ENCODE measurements at places on chromosomes 13 and 19.
A peak's percentile ranks its signal among the peaks of the same experiment; 100 is the strongest.

- DNase-seq: no peak
These were observed 30.8 kb upstream of the RFC3 start for GRCh38 chr13:33787051-33787591.

DNA sequence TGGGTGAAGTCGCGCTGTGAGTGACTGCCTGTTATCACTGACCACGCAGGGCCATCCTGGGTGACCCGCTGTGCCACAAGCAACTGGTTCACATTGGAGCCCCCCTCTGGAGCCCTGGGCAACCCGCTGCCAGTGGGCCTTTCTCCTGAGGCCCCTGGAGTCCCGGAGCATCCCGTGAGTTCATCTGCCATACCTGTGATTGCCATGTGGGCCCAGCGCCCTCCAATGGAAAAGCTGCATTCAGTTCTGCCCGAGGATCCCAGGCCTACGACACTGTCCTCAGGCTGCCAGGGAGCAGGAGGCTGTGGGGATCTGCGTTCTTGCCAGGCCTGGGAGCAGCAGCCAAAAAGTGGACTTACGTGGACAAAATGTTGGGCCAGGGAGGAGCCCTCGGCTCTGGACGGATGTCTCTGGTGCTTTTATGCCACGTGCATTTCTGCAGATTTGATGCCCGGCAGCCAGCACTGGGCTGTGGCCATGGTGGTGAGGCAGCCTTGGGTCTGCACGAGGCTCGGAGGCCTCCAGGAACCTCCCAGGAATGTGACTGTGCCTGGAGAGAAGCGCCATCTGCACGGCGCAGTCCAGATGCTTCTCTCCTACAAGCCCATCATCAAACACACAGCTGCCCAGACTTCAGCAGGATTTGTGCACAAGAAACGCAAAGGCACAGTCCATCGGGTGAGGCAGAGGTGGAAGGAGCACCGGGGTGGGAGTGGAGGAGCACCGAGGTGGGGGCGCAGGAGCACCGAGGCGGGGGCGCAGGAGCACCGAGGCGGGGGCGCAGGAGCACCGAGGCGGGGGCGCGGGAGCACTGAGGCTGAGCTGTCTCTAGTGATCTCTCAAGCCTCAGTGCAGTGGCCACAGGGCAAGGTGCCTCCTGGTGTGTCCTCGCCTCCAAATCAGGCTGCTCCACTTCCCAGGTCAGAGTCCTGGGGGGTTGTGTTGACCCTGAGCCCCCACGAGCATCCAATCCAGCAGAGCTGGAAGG, 44.0 kb downstream of the C13orf46 start:
- no peak for DNase-seq

GRCh38 chr19:7979559-7979958, 25.9 kb downstream of the ELAVL1 start:
- DNase-seq: no peak

GRCh38 chr13:50420718-50421472, 405.7 kb downstream of the KCNRG start:
- no peak for DNase-seq

DNA sequence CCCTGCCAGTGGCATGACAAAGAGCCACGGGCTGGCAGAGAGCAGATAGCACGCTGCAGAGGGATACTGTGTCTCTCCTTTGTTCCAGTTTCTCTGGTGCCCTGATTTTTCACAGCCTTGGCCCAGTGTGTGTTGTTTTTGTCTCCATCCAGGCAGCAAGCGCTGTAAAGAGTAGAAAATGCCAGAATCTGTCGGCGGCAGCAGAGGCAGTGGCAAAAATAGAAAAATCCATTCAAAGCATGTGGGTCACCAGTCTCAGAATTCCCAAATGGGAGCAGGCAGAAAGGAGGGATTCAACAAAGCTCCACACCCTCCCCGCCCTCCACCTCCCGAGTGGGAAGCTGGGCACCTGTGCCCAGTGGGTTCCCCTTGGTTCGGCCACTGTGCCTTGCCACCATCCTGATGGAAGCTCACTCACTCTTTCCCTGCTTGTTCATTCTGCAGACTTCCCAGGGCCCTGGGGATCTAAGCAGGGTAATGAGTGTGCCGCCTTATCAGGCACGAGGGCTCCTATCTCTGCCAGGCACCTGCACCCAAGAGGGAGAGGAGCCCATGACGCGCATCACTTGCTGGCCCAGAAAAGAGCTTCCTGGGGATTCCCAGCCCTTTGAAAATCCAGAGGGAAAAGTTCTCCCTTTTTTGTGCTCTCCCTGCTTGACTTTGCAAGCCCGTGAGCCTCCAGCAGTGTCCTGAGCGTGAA, 416.9 kb downstream of the IRS2 start:
- peak; percentile 12 for DNase-seq

- no peak for DNase-seq
These were observed 345.8 kb downstream of the RBM26 start for GRCh38 chr13:79060216-79060615.

DNA sequence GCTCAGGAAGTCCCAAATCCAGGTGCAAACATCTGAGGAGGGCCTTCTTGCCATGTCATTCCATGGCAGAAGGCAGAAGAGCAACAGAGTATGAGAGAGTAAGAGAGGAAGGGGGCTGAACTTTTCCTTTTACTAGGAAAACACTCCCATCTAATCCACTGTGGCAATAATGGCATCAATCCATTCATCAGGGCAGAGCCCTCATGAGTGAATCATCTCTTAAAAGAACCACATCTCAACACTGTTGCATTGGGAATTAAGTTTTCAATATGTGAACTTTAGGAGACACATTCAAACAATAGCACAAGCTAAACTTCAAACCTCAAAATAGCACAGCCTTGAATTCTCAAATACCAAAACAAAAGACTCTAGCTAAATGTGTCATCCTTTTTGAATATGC, 264.5 kb downstream of the KCTD12 start:
- no peak for DNase-seq

DNA sequence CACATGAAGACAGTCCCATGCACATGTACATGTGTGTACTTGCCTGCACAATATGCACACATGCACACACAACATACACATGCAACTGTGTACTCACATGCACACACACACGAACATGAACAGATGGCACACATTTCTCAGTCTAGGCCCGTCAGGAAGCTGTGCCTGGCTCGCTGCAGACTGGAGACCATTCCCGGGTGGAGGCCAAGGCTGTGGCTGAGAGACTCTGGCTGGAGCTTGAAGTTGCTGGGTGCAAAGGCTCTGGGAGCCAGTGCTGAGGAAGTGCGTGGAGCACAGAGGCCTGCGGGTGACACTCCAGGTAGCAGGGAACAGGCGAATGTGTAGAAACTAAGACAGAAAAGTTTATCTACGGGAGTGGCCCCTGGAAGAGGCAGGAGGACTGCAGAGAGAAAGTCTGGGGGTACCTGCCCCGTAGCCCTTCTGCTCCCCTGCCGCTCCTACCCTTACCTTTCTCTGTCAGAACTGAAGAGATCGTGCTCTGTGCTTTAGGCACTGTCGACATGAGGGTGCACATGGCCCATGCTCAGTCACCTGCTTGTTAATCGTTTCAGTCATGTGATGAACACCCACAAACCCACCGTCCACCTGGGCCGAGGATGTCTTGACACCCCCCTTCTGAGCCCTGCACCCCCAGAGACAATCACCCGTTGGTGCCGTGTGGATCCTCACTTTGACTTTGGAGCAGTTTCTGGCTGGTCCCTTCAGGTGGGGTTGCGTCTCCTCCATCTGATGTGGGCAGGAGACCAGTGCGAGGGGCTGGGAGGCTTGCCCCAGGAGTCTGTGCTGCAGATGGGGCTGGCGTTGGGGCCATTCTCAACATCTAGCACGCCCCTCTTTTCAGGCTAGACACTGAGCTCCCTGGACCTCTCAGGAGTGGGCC, 69.4 kb downstream of the TEX29 start:
- DNase-seq: no peak

DNA sequence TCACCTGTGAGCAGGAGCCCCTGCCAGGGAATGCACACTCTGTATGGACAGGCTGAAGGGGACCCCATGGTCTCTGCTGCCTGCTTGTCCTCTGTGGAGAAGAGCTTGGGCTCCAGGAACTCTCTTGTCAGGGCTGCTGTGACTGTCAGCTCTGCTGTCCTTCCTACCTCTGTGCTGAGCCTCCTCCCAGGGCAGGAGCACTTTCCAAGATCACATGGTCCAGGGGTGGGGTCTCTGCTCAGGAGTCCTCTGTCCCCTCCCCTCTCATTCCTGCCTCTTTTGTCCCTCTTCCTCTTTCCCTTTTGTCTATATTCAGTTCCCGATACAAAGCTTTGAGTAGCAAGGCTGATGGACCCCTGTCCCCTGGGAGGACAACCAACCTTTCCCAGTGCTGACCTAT, at the start of gene CEACAM7:
Gene CEACAM7, minus strand, starts transcription at position 173 of the 400 bp plus-strand sequence. Its CDS starts 105 bp downstream, at position 68.
- DNase-seq: no peak

DNA sequence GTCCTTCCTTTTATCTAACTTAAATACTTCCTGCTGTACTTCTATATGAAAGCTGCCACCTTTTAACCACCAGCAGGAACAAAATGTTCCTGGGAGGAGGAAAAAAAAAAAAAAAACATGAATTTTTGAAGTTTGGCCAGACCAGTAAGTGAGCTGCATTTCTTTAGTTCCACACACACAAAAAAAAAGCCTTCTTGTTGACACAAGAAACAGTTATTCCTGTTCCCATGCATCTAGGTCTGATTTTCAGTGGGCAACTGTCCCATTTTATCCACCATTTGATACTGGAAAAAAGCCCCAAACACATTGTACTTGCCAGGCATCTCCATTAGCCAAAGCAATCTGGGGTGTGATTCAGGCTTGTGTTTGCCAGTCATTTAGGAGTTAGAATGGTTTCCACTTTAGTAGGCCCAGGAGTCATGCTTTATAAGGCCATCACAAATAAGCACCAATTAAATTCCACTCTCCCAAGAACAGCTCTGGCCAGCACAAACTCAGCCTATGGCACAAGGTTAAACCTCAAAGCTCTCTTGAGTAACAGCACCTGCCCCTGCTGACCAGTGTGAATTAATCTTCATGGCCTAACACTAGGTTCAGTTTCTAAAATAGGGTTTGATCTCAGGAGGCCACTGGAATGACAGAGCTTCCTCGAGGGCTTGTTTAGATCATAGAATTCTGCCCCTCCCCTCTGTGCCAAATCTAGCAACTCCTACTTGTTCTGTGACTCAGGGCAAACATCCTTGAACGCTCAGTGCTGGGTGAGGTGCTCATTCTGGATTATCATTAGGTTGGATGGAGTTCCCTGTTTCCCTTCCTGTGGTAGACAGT, 67.1 kb downstream of the NUFIP1 start:
- DNase-seq: no peak

DNA sequence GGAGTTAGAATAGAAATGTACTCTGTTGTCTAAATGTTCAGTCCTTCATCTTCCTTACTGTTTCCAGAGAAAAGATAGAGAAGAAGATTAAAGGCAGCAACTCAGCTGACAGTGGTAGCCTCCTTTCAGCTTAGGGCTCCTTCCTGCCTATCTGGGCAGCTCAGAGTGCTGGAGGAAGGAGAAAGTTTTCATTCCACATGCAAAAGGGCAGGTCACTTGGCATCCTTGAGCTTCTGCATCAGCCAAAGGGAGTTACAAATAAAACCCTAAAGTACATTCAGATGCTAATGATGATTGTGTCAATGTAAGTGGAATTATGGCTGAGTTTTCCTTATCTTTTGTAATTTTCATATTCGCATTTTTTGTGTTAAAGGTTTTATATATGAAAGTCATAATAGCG, 58.9 kb downstream of the ESD start:
- DNase-seq: no peak

DNA sequence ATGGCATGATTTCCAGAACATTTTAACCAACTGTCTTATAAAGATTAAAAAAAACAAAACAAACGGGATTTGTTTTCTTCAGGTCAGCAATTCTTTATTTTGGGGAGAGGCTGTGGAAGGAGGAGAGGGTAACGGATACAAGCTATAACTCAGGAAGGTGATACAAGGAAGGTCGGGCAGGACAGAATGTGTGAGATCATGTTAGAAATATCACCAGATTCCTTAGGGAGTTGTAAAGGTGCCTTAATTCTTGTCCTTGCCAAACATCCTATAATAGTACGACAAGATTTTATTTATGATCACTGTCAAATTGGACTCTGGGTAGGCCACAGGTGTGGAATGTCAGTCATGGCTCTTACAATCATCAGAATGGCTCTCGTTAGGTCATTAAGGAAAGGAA, 503.1 kb downstream of the DIAPH3 start:
- DNase-seq: no peak

- DNase-seq: no peak
These were observed 5.7 kb upstream of the FPR3 start for GRCh38 chr19:51789061-51789795.

GRCh38 chr19:41445575-41445974, 2.6 kb downstream of the ERICH4 start:
- DNase-seq: no peak

GRCh38 chr19:46180701-46181387, 32.8 kb downstream of the IGFL2 start:
- DNase-seq: no peak

GRCh38 chr13:84455143-84455905, 573.0 kb upstream of the SLITRK1 start:
- DNase-seq: no peak

- DNase-seq: no peak
These were observed 4.2 kb downstream of the LILRB5 start for GRCh38 chr19:54252845-54253244.

DNA sequence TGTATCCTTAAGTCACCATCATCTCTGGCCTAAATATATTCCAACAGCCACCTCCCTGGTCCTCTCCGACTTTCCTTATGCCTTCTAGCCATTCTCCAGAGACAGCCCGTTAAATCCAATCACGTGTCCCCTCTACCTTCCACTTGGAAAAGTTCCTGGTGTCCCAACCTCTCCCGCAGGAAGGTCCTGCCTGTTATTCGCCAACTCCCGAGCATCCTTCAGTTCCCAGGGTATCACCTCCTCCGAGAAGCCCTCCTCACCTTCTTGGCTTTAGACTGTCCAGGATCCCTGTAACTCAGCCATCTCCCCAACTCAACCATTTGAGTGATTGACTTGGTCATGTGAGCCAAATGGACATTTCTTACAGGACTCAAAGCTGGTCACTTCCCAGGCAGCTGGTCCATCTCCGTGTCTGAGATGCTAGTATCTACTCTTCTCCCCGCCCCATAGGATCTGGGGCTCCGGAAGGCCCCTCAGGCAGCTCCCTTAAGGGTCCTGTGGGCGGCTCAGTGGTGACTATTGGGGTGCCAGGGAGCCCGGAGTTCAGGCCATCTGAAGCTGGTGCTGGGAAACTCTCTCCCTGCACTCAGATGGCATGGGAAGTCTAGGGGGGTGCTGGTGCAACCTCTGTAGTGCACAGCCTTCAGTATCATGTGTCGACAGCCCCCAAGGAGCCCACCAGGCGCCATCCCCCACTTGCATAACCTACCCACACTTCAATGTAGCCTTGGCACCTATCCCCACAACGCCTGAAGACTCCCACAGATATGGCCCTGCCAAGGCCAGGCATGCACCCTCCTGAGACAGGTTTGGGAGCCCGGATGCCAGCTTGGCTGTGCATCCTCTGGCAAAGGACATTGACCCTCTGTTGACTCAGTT, 27.9 kb upstream of the NANOS3 start:
- no peak for DNase-seq

DNA sequence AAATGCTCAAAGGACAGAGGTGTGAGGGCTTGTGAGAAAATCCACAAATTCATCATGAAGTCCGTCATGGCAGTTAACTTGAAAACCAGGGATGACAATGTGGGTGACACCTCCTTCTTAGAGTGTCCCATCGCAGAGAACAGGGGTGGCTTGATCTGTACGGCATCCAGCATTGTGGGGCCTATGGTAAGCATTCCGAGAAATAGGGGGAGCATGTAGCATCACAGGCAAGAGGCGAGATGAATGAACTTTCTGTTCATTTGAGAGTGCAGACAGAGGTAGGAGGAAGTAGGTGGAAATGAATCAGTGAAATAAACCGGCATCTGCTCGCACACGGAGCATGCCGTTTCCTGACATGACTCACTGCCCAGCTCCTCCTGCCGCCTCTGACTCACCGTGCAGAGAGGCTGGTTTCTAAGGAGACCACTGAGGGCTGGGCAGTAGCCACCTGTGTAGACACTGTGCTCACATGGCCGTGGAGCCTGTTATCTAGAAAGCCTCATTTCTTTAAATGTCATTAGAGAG, 339.0 kb downstream of the RFC3 start:
- DNase-seq: peak; percentile 13

All from amygdala (tissue), 56 donors.